ENCODE measurements at places on chromosomes 12 and 14.

- no peak for DNase-seq
These were observed 1.2 kb downstream of the NOVA1 start for GRCh38 chr14:26596543-26597061.

DNA sequence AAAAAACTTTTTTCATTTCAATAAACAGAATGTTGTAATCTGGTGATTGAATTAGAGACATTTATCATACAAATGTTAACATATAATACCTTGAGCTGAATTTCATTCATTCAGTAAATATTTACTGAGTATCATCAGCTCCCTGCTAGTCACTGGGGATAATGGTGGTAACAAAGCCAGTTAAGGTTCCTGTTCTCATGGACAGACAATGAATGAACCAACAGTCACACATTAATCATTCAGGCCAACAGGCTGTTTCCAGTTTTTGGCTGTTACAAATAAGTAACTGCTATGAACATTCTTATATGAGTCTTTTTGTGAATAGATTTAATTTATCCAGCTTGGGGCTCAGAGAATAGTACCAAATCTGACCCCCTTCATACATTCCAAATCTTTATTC is 13.5 kb downstream of the EXD2 start:
- DNase-seq, result no peak

- DNase-seq, result no peak
These were observed 2.7 kb upstream of the AHNAK2 start for GRCh38 chr14:104980611-104981531.

- DNase-seq, result no peak
These were observed 140.4 kb upstream of the FRMD6 start for GRCh38 chr14:51511265-51511664.

DNA sequence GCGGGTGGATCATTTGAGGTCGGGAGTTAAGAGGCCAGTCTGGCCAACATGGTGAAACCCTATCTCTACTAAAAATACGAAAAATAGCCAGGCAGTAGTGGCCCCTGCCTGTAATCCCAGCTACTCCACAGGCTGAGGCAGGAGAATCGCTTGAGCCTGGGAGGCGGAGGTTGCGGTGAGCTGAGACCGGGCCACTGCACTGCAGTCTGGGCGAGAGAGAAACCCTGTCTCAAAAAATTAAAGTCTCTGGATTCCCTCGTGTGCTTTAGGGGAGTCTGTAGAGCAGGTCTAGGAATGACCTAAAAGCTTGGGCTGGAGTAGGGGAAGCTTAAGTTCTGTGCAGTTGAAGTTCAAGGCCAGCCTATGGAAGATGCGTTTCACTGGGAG is 697 bp upstream of the TULP3 start:
- no peak for DNase-seq

DNA sequence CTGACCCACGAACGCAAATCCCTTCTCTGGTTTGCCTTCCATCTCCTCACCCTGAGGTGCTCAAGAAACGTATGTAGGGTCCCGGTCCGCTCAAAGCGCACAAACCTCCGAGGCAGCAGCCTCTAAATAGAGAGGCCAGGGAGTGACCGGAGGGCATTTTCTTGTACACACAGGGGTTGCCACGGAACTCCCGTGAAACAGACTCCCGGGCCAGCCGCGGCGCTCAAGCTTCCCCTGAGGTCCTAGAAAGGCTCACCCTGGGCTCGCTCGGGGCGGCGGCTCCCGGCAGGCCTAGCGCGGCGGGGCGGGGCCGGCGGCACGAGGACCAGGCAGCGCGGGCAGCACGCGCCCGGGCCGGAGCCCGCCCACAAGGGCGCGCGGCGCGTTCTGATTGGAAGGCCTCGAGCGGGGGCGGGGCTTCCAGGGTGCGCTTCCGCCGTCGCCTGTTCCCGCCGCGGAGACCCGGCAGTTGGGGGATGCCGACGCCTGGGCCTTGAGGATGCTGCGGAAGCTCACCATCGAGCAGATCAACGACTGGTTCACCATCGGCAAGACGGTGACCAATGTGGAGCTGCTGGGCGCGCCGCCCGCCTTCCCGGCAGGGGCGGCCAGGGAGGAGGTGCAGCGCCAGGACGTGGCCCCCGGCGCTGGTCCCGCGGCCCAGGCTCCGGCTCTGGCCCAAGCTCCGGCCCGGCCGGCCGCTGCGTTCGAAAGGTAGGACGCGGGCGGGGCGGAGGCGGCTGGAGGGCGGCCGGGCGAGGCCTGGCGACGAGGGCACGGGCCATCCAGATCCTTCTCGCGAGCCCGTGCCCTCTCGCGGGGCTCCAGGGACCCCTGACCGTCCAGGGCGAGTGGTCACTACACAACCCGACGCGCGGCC is at the start of gene TDRD9:
Gene TDRD9, plus strand, starts transcription at position 446 of the 880 bp plus-strand sequence. Its CDS starts 54 bp downstream, at position 500.
- DNase-seq, result no peak
